Activated gamma-delta T cell treated with Interleukin-2 at 50 U/mL for 16 hours (primary cell): ENCODE measurements at places on chromosomes 12 and 14.

GRCh38 chr12:56714431-56714929, 10.6 kb downstream of the NACA start:
- DNase-seq, result no peak

- DNase-seq, result no peak
Measured at GRCh38 chr12:91817517-91817916, 328.1 kb downstream of the BTG1 start.

DNA sequence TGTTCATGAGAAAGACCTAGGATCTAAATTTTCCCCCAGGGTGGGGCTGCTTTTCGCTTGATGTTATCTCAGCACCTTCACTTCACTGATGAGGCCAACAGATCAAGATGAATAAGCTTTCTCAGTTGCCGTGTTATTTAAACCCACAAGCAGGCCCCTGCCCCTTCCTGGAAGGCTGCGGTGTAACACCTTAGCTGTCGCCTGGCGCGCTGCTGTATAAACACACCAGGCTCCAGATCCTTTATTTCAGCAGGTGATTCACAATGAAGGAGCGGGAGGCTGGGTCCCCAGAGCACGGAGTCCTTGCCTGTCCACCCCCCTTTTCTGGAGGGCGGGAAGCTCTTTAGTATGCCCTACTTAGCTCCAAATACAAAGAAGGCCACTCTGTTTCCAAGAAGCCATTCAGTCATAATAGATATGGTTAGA, 515.4 kb downstream of the FUT8 start:
- peak; percentile 62 for DNase-seq

DNA sequence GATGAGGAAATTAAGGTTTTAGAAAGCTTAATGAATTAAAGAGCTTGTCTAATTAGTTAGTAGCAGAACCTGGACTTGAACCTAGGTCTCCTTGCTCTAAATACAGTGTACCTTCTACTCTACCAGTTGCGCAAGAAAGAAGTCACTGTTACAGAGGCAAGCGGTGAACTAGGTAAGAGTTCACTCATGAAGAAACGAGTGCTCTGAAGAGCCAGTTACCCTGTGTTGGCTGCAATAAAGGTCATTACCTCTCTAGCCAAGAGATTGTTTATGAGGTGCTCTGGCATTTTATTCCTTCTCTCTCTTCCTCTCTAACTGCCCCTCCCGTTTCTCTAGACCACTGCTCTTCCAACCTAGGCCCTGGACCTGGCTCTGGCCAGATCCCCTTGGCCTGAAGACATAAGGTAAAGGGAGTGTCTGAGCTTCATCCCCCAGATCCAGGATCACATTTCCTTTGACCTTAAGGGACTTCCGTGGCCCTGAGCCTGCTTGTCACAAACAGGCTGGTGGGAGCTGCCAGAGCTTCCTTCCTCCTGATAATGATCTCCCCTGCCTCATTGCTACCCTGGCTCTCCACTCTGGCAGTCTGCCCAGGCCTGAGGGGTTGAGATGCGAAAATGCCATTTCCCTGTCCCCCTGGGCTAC, 1.9 kb downstream of the RNASE7 start:
- no peak for DNase-seq
